CD4-positive, alpha-beta T cell (primary cell): ENCODE measurements at places on chromosomes 2 and 18.

GRCh38 chr2:168976034-168976654 lies 55.0 kb downstream of the ABCB11 start:
- DNase-seq: no peak

- DNase-seq: no peak
Observed at GRCh38 chr18:48358868-48359267, 50.3 kb downstream of the ZBTB7C start.

- no peak for DNase-seq
Observed at GRCh38 chr18:4134700-4135099, 320.4 kb downstream of the DLGAP1 start.

GRCh38 chr2:17543131-17543660 lies 2.7 kb downstream of the VSNL1 start:
- no peak for DNase-seq

DNA sequence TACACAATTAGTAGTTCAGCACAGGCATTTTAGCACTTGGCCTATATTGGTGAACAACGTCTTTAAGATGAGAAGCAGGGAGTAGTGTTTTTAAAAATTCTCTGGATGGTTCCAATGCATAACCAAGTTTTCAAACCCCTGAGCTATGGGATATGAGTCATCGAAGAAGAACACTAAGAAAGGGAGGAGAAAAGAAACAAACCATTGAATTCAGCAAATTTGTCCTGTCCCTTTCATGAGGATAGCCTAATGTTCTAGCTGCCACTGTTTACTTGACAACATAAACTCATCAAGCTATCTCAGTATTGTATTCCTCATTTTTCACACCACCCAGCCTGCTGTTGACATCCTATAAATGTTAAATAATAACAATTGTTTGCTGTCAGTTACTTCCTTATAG lies 158.0 kb downstream of the BARD1 start:
- no peak for DNase-seq

DNA sequence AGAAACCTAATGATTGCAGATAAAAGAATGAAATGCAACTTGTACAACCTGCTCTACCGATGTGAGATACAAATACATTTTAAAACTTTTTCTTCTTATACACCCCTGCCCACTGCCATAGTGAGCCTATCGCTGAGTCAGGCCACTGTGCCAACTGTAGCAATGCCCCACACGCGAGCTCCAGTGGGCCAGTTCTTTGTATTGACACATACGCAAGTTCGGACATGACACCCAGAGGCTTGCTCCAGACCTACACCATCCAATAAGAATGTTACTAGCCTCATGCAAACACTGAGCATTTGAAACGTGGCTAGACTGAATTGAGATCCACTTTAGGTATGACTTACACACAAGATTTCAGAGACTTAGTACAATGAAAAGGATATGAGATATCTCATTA lies 340.1 kb downstream of the ARHGAP15 start:
- DNase-seq: no peak

DNA sequence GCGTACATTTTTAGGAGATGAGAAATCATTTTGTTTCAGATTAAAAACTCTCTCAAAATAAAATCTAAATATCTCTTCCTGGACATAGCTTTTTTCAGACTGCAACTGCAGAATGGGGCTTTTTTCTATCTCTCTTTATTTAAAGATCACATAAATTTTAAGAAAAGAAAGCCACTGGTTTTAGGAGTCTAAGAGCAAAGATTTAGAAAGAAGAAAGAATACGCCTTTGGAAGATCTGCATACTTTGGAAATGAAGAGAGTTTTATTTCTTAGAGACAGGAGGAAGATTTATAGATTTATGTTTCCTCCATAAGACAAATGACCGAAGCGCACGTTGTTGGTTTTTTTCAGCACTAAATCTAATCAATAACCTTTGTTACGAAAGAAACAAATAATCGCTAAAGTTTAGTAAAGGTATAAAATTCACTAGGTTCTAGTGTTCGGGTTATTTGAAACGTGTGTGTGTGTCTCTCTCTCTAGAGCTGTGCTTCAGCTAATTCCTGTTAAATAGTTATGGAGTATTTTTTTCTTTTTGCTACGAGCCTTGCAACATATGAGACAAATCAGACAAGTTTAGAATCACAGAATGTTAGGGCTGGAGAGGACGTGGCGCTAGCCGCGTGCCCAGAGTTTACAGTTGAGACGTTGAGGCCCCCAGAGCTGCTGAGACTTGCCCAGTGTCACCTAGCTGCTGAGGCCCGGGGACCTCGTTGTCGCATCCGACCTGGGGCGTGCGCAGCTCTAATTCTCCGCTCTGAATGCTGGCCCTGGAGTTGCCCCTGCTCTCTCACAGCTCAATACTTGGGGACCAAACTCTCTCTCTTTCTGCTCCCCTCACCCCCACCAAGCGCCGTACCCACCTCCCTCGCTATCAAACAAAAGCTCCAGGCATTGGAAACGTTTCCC lies 69.9 kb downstream of the CTAGE1 start:
- no peak for DNase-seq
